ENCODE measurements at places on chromosomes 1 and 21.

- no peak overlapping the region for H3K27ac ChIP-seq
- H3K4me3 ChIP-seq, result no peak overlapping the region
- no peak for DNase-seq
Measured at GRCh38 chr1:18118078-18118477, 10.5 kb downstream of the IGSF21 start.

DNA sequence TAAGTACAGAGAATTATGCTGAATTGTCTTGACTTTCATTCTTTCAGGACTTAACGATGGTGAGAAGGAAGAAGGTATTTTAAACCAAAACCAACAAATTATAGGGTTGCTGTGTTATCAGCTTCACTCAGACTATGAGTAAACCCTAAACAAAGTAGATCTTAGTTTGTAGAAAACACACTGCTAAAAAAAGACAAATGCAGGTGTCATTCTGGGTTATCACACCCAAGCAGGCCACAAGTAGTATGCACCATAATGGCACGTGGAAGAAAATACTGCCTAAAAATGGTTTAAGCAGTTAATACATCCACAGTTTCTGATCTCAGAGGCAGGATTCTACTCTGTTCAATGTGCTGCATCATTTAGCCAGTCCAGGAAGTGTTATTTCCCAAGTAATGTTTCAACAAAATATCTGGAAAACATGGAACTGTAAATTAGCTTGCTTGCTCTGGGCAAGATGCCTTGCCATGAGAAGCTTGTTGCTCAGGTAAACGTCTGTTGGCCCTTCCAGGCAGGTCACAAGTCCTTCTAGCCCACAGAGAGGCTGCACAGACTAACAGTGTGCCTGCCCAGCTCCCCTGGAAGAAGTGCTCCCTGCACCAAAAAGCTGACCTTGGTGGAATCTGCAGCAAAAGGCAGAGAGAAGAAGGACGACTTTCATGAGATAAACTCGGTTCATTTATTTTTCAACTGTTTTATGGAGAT lies 4.1 kb downstream of the DIPK1A start:
- peaks cover 49% of the 10 kb centered on the region for H3K4me1 ChIP-seq
- H3K36me3 ChIP-seq, result no peaks in the 10 kb centered on the region
- no peaks in the 10 kb centered on the region for H3K27me3 ChIP-seq
- H3K27ac ChIP-seq, result peak overlapping the region; percentile 64
- H3K4me3 ChIP-seq, result peak overlapping the region; percentile 65
- no peak for DNase-seq

GRCh38 chr21:44078411-44078981 lies 28.7 kb upstream of the PWP2 start:
- H3K4me1 ChIP-seq, result peaks cover 55% of the 10 kb centered on the region
- H3K27ac ChIP-seq, result peak overlapping the region; percentile 95
- peaks cover 48% of the 10 kb centered on the region for H3K36me3 ChIP-seq
- H3K27me3 ChIP-seq, result no peaks in the 10 kb centered on the region
- peak; percentile 49 for DNase-seq
- H3K4me3 ChIP-seq, result peak overlapping the region; percentile 38

DNA sequence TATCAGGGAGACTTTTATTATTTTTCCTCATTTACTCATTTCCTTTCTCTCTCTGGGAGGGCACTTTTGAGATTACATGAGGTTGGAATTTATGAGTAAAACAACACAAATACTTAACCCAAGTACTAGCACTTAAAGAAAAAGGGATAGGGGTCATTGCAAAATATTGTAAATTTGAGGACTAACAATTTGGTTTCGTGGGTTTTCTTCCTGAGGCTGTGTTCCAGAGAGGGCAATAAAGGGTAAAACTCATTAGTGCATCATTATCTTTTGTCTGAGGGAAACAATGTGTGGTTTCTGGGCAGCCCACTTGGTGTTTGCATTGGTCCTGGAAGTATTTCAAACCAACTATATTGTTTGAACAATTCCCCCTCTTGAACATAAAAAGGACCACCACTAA lies 96.5 kb downstream of the GREM2 start:
- no peak overlapping the region for H3K27ac ChIP-seq
- H3K4me1 ChIP-seq, result no peaks in the 10 kb centered on the region
- DNase-seq, result no peak
- no peak overlapping the region for H3K4me3 ChIP-seq
- H3K36me3 ChIP-seq, result no peaks in the 10 kb centered on the region

GRCh38 chr1:27099587-27100334 lies 55.2 kb downstream of the SLC9A1 start:
- no peak overlapping the region for H3K4me3 ChIP-seq
- H3K27ac ChIP-seq, result peak overlapping the region; percentile 39
- H3K27me3 ChIP-seq, result no peaks in the 10 kb centered on the region
- H3K4me1 ChIP-seq, result peaks cover 13% of the 10 kb centered on the region

- peak overlapping the region; percentile 8 for H3K27ac ChIP-seq
- peaks cover 30% of the 10 kb centered on the region for H3K4me1 ChIP-seq
Measured at GRCh38 chr1:223772771-223773160, 60.4 kb downstream of the CAPN2 start.

DNA sequence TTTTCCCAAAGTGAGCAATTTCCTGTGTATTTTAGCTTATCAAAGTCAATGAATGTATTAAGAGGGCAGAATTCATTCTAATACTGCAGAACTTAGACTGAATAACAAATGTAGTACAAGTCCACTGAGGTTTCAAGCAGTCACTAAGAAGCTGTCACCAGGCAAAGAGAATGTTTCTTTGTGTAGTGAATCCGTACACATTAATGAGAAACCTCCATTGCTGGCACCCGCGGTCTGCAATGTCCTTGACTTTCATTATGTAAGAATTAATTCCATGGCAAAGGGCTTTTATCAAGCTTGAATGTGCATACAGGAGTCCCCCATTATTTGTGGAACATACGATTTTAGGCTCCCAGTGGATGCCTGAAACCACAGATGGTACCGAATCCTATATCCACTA lies 719.5 kb upstream of the TMPRSS15 start:
- no peaks in the 10 kb centered on the region for H3K36me3 ChIP-seq
- no peak for DNase-seq
- no peak overlapping the region for H3K27ac ChIP-seq
- no peak overlapping the region for H3K4me3 ChIP-seq
- H3K4me1 ChIP-seq, result no peaks in the 10 kb centered on the region

DNA sequence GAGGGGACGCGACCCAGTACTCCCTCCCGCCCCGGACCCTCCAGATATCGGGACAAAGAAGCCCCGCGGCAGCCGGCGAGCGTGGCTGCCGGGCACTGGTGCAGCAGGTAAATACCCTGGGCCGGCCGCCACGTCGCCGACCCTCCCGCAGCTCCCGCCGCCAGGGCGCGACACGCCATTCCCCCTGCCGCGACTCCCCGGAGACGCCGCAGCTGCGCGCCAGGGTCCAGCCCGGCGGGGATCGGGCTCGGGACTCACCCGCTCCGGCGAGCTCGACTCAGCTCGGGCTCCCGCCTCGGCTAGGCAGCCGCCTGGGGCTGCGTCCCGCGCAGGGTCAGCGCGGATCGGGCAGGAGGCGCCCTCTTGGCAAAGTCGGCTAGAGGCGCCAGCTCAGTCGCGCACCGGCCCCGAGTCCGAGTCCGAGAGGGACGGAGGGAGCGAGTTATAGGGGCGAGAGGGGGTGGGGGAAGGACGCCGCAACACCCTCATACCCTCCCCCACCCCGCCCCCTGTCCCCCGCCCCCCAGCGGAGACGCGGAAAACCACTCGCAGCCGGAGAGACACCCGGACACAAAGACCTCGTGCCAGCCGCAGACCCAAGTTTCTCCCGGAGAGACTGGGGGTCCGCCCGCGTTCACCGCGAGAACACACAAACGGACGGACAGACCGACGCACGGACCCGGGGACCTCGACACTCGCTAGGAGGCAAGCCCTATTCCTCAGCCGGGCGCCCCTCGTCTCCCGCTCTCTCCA lies 985 bp downstream of the SYT6 start:
- no peak for DNase-seq
- no peaks in the 10 kb centered on the region for H3K36me3 ChIP-seq
- H3K27ac ChIP-seq, result no peak overlapping the region
- peaks cover 44% of the 10 kb centered on the region for H3K27me3 ChIP-seq

Measured in natural killer cell treated with Interleukin-12 subunit alpha and Interleukin-12 subunit beta and Interleukin-15 and Interleukin-18, amount 100 ng/mL, for 72 hours (primary cell).